ENCODE measurements at places on chromosomes 1 and 21.

DNA sequence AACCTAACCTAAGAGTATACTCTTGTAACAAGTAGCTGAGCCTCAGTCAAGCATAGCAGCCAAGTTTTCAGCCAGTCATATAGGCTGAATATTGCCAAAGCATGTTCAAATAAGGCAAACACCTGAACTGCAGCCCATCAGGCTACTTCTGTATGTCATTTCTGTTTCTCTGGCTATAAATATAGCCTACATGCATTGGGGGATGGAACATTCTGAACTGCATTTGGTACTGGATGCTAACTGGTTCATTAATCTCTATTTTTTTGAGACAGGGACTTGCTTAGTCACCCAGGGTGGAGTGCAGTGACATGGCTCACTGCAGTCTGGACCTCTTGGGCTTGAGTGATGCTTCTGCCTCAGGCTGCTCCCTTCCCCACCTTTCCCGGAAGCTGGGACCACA, 37.3 kb downstream of the MAST2 start:
- DNase-seq = no peak

- DNase-seq = no peak
Observed at GRCh38 chr1:2530513-2531361, 674 bp upstream of the HES5 start.

DNA sequence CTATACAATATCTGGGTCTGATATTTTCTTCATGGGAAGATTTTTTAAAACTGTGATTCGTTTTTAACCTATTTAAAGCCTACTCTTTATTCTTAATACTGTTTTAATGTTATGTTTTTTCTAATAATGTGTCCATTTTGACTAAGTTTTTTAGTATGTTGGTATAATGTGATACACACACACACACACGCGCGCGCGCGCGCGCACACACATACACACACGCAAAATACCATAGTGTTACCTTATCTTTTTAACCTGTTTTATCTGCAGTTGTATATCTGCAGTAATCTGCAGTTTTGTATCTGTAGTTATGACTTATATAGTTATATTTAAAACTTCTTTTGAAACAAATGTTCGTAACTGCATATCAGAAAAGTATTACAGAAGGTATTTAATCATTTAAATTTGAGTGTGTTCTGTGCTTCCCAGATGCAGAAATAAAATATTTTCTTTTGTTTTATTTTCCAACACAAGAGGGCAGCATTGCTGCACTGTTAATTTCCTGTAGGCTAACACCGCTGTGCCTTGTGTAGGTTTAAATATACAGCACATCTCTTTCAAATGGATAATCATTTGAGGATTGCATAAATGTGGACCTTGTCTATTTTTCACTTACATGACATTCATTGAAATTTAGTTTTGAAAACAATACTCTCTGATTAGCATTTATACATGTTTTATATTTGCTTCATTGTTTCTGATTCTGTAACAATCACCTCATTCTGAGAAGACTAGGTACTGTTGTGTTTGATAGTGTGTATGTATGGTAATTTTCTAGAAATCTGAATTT, 166.1 kb downstream of the PDE4B start:
- DNase-seq = peak; percentile 20

DNA sequence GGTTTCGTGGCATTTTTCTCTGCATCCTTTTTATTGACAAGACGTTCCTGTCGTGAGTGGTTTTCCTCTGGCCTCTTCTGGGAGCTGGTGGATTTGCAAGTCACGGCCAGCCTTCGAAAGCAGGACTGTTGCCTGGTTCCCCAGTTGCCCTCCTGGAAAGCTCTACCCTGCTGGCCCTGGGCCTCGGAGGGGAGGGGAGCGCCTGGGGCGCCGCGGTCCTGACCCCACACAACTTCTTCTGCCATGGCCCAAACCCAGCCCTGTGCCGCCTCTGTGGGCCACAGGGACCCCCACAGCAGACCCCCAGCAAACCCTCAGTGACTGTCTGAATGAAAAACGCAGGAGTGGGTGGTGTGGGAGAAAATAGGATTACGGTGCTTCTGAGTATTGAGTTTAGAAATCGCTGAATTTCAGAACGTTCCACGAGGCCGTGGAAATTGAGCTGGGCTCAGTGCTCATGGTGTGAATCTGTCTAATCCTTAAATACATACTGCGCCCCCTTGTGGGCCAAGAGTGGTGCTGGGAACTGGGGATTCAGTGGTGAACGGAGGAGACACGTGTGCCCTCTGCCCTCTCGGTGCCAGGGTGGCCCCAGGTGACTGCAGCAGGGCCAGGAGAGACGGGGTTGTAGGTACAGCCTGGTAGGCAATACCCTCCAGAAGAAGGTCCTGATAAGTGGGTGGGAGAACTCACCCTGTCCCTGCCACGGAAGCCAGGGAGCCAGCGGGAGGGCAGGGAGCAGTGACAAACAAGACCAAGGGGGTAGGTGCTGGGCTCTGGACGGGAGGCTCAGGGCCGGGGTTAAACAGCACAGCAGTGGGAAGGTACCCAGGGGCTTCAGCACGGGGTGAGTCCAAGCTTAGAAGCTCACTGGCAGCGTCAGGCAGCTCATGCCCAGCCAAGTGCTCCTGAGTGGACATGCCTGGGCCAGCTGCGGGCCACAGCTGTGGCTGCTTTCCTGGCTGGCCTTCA, 101.2 kb upstream of the COL6A1 start:
- DNase-seq = peak; percentile 72

GRCh38 chr21:43921571-43921978, 56.6 kb downstream of the AGPAT3 start:
- peak; percentile 35 for DNase-seq

- peak; percentile 37 for DNase-seq
Observed at GRCh38 chr1:156623946-156624813, 5.0 kb downstream of the HAPLN2 start.
